NCI-H1105 treated with DMSO at 0.1 percent for 48 hours (cell line): ENCODE measurements at places on chromosomes 2 and 18.

- no peak for DNase-seq
These were observed 869.0 kb downstream of the TRIB2 start for GRCh38 chr2:13585732-13586131.

- no peak for DNase-seq
These were observed 101.6 kb upstream of the TTN start for GRCh38 chr2:178908810-178909209.

DNA sequence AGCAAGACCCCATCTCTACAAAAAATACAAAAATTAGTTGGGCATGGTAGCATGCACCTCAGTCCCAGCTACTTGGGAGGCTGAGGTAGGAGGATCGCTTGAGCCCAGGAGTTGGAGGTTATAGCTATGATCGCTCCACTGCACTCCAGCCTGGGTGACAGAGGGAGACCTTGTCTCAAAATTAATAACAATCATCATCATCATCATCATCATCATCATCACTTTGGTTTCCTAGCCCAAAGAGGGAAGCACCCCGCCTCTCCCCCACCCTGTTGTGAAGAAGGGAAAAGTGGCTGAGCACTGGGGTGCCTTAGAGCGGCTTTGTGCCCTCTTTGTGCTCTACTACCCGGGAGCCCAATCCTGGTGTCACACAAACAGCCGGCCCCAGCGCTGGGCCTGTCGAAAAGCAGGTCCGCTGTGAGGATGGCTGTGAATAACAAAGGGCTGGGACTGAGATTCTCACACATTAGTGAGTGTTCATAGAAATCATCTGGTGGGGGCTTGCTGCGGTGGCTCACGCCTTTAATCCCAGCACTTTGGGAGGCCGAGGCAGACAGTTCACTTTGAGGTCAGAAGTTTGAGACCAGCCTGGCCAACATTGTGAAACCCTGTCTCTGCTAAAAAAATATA, 42.6 kb upstream of the ASXL2 start:
- DNase-seq, result no peak

DNA sequence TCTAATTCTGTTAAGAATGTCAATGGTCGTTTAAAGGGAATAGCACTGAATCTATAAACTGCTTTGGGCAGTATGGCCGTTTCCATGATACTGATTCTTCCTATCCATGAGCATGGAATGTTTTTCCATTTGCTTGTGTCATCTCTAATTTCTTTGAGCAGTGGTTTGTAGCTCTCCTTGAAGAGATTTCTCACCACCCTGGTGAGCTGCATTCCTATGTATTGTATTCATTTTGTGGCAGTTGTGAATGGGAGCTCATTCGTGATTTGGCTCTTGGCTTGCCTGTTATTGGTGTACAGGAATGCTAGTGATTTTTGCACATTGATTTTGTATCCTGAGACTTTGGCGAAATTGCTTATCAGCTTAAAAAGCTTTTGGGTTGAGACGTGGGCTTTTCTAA, 38.3 kb upstream of the WDR75 start:
- DNase-seq, result no peak

DNA sequence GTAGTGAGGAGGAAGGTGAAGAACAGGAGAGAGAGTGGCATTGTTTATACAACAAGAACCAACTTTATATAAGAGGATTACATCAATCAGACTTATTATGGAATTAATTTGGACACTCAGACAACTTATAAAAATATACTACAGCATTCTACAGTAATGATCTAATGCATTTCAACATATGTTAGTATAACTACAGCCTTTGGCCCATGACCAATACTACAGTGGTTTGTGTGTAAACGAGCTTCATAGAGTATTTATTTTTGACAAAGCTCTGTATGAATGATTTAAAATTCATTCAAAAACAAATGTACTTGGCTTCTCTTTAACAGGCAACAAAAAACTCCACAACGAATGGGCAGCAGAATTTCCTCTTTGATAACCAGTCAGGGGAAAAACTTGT, 72.8 kb downstream of the ZNF521 start:
- no peak for DNase-seq

- no peak for DNase-seq
These were observed 74.4 kb downstream of the MEIS1 start for GRCh38 chr2:66509326-66509811.

DNA sequence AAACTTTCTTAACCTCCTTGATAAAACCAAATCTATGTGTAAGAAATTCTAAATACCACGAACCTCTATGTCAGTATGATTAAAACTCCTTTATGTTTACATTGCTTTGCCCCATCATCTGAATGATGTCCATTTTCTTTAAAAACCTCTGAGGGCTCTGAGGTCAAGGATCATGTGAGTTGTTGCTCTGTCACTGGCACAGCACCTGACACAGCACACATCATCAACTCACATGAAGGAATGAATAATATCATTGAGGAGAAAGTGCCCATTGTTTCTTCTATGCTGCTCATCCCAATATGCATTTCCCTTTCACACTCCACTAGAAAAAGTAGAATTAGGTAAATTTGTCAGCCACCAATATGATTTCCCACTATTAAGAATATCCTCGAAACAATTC, 1178.7 kb upstream of the NRXN1 start:
- no peak for DNase-seq

DNA sequence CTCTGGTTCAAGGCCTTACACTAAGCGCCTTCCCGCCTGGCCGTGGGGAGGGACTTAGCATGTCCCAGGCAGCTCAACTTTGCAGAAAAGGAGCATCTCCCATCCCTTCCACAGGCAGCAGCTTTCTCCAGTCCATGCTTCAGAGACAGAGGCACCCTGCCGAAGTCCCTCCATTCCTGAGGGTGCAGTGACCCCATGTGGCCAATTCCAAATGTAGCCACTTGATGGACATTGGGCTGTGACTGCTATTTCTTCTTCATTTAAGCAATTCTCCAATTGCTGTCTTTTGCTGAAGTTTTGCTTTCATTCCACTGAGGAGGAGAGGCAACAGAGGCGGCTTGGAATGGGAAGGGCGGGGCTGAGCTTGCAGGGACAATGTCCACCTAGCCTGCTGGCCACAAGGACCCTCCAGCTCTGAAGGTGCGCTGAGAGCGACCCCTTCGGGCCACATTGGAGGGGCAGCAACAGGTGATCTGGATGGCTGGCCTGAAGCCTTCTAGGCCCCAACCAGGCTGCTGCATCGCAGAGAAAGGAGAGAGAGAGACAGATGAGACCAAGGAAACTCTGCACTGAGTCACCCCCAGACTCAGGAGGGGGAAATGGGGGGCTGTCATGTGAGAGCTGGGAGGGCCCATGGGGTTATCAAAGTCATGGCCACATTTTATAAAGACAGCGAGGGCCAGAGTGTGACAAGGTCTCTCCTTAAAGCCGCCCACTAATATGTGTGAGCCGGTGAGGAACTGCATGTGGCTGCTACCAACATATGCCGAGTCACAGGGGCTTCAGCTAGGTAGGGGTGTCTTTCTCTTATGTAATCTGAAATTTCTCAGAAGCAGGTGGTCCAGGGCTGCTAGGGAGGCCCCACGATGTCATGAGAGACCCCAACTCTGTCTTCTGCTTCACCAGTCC, 61.3 kb downstream of the LONRF2 start:
- peak; percentile 25 for DNase-seq

GRCh38 chr2:64327129-64327509, 126.8 kb upstream of the LGALSL start:
- DNase-seq, result no peak

- no peak for DNase-seq
These were observed 38.5 kb upstream of the RND3 start for GRCh38 chr2:150526006-150526405.

DNA sequence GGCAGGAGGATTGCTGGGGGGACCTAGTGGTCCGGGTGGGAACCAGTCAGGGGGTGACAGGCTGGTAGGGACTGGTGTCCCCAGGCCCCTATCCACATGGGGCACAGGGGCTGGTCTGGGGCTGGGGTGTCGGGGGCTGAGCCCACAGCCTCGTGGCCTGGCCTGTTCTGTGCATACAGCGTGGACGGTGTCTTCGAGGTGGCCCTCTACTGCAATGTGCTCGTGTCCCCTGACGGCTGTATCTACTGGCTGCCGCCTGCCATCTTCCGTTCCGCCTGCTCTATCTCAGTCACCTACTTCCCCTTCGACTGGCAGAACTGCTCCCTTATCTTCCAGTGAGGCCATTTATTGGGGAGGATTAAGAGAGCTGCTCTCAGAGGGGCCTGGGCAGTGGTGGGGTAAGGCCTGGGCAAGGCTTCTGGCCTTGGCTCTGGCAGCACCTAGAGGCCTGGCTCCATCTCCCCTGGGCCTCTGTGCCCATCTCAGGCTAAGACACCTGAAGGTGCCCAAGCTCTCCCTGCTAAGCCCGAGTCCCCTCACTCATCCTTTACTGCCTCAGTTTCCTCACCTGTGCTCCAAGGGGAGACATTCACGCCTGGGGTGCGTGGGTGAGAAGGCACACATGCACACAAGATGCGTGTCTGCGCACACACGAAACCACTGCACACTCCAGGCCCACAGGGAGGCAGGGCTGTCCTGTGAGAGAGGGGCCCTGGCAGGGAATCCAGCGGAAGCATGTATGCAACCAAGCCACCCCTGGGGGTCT, 1.9 kb downstream of the CHRNG start:
- no peak for DNase-seq

DNA sequence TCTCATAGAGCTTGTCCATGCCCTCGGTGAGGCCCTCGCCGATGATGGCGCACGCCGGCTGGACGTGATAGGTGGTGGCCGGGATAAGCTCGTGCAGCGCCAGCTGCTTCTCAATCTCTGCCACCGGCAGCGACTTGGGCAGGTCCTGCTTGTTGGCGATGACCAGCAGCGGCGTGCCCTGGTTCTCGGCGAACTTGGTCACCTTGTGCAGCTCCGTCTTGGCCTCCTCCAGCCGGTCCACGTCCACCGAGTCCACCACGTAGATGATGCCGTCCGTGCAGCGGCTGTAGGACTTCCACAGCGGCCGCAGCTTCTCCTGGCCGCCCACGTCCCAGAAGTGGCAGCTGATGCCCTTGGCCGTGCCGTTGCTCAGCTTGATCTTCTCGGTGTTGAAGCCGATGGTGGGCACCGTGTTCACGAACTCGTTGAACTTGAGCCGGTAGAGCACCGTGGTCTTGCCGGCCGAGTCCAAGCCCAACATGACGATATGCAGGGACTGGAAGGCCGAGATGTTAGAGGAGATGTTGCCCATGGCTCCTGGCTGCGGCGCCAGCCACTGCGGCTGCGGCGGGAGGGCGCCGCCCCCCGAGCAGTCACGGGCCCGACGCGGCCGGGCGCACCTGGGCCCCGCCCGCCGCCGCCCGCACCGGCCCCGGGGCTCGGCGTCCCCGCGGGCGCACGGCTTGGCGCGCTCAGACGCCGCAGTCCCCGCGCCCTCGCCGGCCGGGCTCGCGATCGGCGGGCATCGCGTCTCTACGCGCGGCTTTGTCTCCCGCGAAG, 636 bp downstream of the ARL4C start:
- DNase-seq, result peak; percentile 50

DNA sequence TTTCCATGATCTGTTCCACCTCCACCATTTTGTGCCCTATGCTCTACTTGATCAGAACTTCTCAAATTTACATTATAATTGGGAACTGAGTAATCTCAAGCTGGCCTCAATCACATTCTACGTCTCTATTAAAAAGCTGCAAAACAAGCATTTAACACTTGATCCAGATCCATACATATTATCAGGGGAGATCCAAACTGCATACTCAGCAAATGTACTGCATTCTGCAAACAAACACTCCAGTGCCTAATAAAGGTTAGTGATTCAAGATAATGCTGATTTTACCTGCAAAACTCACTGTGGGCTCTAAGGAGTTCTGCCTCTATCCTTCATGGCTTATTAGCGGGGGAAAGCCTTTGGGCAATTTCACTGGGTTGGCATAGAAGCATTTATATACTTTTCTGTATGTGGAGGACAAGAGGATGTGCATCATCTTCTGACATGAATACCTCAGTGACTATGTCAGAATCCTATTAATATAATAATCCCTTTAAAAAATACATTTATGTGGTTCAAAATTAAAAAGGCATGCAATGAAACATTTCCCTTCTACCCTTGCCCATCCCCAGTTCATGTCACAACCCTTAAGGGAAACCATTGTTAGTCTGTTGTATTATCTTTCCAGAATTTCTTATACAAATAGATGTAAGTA, 40.2 kb downstream of the GALNT14 start:
- no peak for DNase-seq

DNA sequence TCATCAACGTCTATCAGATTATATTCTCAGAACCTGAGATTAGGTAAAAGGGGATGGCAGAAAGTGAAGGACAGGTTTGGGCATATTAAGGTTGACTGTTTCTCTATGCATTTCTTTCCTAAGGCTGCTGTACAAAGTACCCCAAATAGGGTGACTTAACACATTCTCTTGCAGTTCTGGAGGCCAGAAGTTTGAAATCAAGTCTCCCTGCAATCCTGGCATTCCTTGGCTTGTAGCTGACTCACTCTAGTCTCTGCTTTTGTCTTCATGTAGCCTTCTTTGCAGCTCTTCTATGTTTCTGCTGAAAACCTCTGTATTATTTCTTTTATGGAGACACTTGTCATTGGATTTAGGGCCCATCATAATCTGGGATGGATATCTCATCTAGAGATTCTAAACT, 364.3 kb downstream of the PLCL1 start:
- DNase-seq, result no peak

DNA sequence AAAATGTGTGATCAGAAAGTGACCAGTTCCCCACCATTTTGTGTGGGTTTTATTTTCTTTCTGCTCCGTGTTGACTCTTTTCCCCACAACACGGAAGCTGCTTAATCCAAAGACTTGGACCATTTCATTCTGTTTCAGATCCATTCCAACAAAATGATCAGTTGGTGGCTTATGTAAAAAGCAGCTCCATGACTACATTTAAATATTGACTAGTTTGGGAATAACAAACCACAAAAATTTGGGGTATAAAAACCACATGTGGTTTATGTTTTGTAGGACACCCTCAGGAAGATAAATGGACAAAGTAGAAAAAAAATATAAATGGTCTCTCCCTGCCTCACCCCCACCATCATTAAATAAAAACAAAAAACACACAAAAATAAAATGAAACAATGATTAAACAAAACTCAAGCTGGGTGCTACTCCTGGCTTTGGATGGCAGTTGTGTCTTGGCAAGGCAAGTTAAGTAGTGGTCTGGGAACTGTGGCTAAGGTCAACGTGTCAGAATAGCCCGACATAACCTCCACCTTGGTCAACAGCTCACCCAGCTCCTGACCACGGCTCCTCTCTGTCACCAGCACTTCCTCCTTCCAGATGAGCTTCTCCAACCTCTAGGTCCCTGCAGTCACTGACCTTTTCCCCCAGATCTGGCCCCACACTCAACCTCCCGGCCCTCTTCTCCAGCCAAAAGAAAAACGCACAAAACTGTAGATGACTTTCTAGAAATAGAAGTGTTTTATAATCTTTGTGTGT, 12.8 kb upstream of the WIPF1 start:
- DNase-seq, result no peak

- DNase-seq, result no peak
These were observed 96.9 kb downstream of the OSBPL1A start for GRCh38 chr18:24300703-24301102.

DNA sequence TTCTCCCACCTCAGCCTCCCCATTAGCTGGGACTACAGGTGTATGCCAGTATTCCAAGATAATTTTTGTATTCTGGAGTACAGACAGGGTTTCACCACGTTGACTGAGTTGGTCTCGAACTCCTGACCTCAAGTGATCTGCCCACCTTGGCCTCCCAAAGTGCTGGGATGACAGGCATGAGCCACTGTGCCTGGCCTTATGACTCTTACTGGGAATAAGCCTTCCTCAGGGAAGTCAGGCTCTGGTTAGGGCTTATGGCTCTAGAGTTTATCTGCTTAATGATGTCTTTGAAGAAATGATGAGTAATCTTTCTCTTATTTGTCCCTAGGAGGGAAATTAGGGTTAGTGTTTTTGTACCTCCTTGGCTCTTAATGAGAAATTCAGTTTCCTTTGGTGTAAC, 187.7 kb downstream of the FAM210A start:
- DNase-seq, result no peak
